ENCODE measurements at places on chromosomes 3 and 15.

DNA sequence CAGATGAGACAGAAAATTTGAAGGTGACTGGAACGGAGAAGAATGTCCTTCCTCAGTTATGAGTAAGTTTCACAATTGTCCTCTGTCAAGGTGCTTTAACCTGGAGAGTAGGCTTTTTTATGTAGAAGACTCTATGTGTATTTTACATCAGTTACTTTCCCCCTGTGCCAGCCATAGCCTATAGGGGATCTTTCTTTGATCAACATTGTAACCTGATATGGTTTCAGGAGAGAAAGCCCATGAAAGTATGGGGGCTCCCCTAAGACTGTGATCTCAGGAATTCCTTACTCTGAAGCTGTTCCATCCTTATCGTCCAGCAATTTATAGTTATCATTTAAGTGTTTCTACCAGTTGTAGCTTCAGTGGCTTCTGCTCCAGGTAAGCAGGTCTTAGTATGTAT, 1076.3 kb upstream of the EPHA6 start:
- DNase-seq = no peak

- no peak for DNase-seq
Measured at GRCh38 chr3:101163554-101163953, 156.8 kb downstream of the IMPG2 start.

DNA sequence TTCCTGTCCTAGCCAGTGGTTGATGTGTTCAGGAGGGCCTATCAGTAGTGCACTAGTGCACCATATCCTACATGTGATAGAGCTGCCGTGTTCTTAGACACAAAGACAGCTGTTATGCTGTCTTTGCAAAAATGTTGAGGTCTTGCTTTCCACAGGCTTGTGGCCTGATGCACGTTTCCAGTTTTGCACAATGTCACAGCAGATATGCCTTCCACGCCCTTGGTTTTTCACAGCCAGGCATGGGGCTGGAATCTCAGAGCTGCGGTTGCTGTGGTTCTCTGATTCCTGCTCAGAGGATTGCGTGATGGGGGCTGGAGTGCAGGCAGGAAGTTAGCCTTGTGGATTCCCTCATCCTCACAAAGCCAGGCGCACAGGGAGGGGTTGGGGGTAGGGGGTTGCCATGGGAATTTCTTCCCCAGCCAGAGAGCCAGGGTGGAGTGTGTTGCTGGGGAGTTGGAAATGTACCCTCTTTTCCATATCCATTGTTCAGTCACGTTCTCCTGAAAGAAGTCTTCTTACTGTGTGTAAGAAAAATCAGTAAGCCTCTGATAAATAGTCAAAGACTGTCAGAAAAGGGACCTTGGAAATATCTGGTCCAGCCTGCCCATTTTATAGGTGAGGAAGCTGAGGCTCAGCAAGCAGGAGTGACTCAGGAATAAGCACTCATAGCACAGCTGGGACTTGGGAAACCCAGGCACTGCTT, 79.4 kb downstream of the SMAD3 start:
- no peak for DNase-seq

DNA sequence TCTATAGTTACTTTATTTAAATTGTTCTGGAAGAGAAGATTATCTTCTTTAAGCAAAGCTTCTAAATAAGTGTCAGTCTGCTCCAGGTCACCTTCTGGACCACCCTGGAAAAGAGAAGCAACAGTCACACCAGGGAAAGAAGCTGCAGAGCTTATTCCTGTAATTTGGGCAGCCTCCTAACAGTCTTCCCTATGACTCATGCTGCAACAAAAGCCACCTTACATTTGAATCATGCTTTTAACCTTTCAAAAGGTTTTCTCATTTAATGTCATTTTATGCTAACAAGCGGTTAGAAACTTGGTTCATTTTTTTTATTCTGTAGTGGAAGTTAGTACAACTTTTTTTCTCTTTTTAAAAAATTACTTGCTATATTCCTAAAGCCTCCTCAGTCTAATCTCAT, 5.3 kb upstream of the GUCA1C start:
- no peak for DNase-seq

- DNase-seq = no peak
Measured at GRCh38 chr15:54097019-54097418, 118.8 kb downstream of the UNC13C start.

GRCh38 chr3:193890016-193890897, 245.7 kb upstream of the HES1 start:
- no peak for DNase-seq

DNA sequence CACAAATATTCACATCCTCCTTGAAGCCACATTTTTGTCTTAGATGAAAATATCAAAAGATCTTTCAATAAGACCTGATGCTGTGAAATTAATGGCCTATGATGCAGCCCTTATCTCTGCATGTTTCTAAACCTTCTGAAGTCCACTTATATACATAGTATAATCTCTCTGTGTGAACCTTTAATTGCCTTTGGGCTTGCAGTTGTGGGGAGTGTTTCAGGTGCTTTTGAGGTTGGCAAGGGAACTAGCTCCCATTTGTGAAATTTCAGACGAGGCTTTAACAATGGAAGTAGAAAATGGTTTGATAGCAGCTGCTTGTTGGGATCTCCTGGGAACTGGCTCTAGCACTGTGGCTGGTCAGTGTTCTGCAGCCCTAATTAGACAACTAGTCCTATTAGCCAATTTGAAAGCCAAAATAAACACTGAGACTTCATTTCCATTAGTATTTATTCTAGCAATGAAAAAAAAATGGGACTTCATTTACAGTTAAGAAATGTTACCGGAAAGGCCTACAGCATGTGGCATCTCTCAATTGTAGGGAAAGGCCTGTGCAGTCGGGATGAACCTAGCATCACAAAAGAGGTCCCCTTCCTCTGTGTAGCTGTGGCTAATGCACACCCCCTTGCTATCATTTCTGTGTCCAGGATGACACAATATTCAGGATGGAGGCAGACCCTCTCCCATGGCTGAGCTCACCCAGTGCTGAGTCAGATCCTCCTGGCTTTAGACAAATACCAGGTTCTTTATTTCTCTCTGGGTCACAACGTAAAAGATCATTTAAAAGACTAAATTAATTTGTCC, 140.7 kb upstream of the TRIM42 start:
- no peak for DNase-seq

GRCh38 chr3:123637131-123637530, 52.3 kb upstream of the HACD2 start:
- DNase-seq = no peak

GRCh38 chr15:53811530-53811929, 52.1 kb upstream of the WDR72 start:
- DNase-seq = no peak

GRCh38 chr3:103210583-103210982, 775.8 kb downstream of the ZPLD1 start:
- no peak for DNase-seq

DNA sequence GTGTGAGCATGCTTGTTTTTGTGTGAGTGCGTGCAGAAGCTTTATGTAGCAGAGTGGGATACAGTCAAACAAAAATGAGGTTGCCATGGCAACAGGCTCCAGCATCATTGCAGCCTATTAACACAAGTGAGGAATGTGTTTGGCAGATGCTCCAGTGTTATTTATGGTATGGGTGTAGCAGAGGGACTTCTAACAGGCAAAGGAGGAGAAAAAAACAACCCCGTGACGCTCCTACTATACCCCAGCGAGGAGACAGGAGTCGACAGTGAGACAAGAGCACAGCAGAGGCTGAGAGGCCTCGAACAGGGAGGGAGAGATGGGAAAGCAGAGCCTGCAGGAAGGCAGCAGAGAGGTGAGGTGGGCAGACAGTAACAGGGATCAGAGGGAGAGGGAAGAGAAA, 4.9 kb downstream of the ADCY5 start:
- DNase-seq = no peak

GRCh38 chr3:43894176-43895049, 203.7 kb downstream of the ABHD5 start:
- DNase-seq = no peak

- no peak for DNase-seq
Measured at GRCh38 chr15:34732430-34732829, 22.4 kb downstream of the GJD2 start.

- DNase-seq = no peak
Measured at GRCh38 chr3:117277816-117278215, 568.2 kb downstream of the TUSC7 start.

GRCh38 chr3:58291671-58292338, 14.2 kb upstream of the RPP14 start:
- DNase-seq = no peak

DNA sequence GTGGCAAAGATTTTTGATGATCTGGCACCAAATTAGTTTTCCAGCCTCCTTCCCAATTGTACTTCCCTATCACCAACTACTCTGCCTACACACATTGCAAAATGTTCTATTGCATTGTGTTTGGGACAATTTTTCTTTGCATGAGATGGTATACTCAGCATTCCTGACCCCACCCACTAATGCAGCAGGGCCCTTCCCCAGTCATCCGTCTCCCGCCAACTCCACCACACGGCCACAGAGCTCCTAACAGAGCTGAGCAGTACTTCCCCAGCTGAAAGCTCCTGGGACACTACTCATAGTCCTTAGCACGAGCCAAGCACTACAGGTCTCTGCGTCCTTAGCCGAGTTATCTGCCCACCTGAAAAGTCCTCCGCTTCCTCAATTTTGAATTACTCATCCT, 34.2 kb downstream of the TXNRD3 start:
- DNase-seq = no peak

DNA sequence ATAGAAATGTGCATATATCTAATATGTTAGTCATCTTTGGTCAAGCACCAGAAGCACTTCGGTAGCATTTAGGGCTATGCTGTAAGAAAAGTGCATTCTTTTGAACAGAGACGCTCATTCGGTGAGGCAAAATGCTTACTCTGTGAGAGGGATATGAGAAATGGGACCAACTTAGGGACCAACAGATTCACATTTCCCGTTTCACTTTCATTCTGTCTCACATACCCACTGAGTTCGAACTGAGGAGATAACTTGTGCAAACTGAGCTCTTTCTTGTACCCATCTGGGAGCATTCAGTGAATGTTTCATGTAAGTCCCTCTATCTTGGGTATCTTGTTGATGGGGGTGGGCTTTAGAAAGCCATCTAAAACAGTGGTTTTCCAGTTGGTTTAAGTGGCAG, 135.3 kb downstream of the FEZF2 start:
- no peak for DNase-seq

GRCh38 chr3:28139967-28140634, 101.3 kb upstream of the CMC1 start:
- no peak for DNase-seq

DNA sequence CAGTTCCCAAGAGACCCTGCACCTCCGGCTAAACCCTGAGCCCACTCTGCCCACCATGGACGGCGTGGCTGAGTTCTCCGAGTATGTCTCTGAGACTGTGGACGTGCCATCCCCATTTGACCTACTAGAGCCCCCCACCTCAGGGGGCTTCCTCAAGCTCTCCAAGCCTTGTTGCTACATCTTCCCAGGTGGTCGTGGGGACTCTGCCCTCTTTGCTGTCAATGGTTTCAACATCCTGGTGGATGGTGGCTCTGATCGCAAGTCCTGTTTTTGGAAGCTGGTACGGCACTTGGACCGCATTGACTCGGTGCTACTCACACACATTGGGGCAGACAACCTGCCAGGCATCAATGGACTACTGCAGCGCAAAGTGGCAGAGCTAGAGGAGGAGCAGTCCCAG, 4.0 kb downstream of the MAP1A start:
- DNase-seq = no peak

DNA sequence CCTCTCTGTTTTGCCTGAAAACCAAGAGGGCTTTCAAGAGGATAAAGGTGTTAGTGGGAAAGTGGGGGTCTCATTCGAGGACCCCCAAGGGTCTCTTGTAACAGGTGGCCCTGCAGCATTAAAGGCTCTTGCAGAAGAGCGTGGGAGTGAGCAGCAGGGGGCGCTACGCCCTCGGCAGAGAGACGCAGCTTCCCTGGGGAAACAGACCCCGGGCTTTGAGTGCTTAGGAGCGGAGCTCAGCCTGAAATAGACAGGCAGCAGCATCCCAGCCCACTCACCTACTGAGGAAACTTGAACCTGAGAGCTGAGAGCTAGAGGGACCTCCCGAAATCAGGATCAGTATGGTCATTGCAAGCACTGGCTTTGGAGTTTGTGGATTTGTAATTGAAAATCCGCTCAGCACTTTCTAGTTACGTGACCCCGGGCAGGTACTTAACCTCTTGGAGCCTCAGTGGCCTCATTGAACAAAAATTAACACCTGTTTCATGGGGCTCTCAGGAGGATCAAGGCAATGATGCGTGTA, 25.7 kb downstream of the RPLP1 start:
- peak; percentile 25 for DNase-seq

DNA sequence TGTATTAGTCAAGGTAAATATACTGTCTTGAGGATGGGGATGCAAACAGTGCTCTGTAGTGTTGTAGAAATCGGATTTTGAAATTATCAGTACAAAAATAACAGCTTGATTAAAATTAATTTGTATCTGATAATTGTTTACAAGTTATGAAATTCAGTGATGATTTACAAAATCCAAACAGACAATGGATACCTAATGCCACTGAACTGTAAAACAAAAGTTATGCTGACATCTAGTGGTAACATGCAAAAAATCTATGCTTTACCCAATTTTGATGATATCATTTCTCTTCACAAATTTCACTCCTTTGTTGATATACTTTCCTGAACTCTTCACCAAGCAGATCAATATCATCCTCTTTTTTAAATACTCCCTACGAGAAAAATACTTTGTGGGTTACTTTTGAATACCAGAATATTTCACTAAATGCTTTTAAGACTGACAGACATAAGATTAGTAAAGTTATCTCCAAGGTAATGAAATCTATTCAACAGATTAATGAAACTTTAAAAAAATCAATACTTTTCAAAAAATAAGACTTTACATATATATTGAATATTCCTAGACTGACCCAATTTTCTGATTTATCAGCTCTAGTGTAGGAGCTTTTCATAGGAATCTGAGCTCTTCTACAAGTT, 36.0 kb downstream of the MNS1 start:
- no peak for DNase-seq

DNA sequence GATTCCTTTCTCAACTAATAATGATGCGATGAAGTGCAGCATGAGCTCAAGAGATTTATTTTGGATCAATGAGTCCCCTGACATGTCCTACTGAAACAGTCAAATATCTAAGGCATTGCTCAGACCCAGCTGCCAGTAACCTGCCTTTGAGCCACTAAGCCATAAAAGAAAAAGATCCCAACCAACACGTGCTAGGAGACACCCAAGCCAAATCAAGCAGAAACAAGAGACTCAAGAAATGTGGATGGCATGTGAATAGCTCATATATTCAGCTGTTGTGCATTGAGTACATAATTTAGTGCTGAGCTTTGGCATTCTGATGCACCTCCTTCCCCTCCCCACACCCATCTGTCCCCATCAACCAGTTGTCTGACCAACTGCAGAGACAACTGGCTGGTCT, 29.2 kb downstream of the GJD2 start:
- DNase-seq = no peak

- DNase-seq = no peak
Measured at GRCh38 chr15:70451821-70452653, 311.3 kb downstream of the UACA start.

- DNase-seq = no peak
Measured at GRCh38 chr3:145182196-145182911, 978.6 kb downstream of the PLOD2 start.

Data from activated T-helper 1 cell treated with anti-CD3 and anti-CD28 coated beads, Interleukin-2, amount 50 U/mL, for 16 hours (primary cell).